ENCODE measurements at places on chromosomes 1 and 21. TPM values are rescaled to one million over a fixed set of nuclear protein-coding genes. Genes with fewer than 3 reads are reported as not detected.
A peak's percentile ranks its signal among the peaks of the same experiment; 100 is the strongest.

Gene SUSD4
- 0.82 TPM for total RNA-seq

GRCh38 chr1:166999500-167000055 lies 10.5 kb downstream of the MAEL start:
- no peaks in the 10 kb centered on the region for H3K27me3 ChIP-seq
- no peaks in the 10 kb centered on the region for H3K4me1 ChIP-seq
- DNase-seq = no peak
- H3K27ac ChIP-seq = no peak overlapping the region
- no peak overlapping the region for H3K4me3 ChIP-seq
- no peaks in the 10 kb centered on the region for H3K36me3 ChIP-seq

DNA sequence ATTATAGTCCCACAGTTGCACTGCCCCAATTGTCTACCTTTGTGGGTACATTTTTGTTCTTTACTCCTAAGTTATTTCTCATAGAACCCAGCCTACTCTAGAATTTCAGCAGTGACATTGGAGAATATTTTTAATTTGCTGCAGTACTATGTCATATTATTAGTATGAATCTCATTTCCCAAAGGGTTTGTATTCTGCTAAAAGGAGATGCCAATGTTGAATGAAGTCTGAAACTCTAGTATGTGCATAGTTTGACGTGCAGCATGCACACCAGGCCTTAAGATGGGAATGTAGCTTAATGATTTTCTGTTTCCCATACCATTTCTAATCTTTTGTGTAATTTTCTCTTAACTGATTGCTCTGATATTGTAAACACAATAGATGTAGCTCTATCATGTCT lies 10.5 kb upstream of the C1orf105 start:
- H3K27ac ChIP-seq = no peak overlapping the region
- no peaks in the 10 kb centered on the region for H3K4me1 ChIP-seq
- H3K4me3 ChIP-seq = no peak overlapping the region

GRCh38 chr1:84827976-84828375 lies 65.0 kb downstream of the LPAR3 start:
- no peak for DNase-seq
- H3K4me3 ChIP-seq = no peak overlapping the region
- no peaks in the 10 kb centered on the region for H3K4me1 ChIP-seq
- H3K27ac ChIP-seq = no peak overlapping the region

GRCh38 chr21:38240129-38240528 lies 16.7 kb upstream of the KCNJ15 start:
- no peak overlapping the region for H3K4me3 ChIP-seq
- H3K4me1 ChIP-seq = no peaks in the 10 kb centered on the region
- H3K27me3 ChIP-seq = no peaks in the 10 kb centered on the region
- no peaks in the 10 kb centered on the region for H3K36me3 ChIP-seq
- DNase-seq = no peak
- H3K27ac ChIP-seq = no peak overlapping the region

DNA sequence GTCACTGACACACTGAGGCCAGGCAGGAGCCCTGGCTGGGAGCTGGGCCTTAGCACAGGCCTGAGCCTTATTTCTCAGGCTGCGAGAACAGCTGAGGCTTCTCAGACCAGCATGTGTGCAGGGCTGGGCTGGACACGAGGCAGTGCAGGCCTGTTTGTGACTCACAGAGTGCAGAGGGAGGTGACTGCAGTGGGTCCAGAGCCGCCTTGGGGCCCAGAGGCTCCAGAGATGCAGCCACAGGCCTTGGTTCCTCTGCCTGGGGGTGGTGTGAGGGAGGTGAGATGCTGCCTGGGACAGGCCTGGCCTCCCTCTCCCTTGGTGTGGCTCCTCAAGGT lies 61.2 kb upstream of the ETV3 start:
- no peak overlapping the region for H3K4me3 ChIP-seq
- peak; percentile 54 for DNase-seq
- no peak overlapping the region for H3K27ac ChIP-seq
- no peaks in the 10 kb centered on the region for H3K4me1 ChIP-seq
- no peaks in the 10 kb centered on the region for H3K36me3 ChIP-seq
- no peaks in the 10 kb centered on the region for H3K27me3 ChIP-seq

- H3K4me1 ChIP-seq = no peaks in the 10 kb centered on the region
- H3K27me3 ChIP-seq = no peaks in the 10 kb centered on the region
- DNase-seq = no peak
Measured at GRCh38 chr1:27682351-27682944, 10.5 kb upstream of the IFI6 start.

Gene DNAJC28
- 3.0 TPM for total RNA-seq
